NCI-H1105 (cell line): ENCODE measurements at places on chromosomes 2 and 18.

DNA sequence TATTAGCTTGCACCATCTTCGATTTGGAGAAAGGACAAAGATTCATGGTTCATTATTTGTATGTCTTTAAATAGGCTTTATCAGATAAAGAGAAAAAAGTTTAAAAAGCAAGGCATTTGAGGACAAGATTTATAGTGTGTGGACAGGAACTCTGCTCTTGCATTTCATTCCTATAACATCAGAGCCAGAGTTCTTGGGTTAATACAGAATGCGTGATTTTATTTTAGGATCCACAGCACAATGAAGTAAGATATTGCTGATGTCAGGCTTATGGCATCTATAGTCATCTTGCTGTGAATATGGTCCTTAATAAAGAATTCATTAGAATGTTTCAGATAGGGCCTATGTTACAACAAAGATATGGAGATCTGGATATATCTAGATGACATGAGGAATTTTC, 19.7 kb downstream of the RASGRP3 start:
- no peak for DNase-seq

GRCh38 chr2:132621131-132621875, 48.7 kb downstream of the LYPD1 start:
- peak; percentile 40 for DNase-seq

- no peak for DNase-seq
Measured at GRCh38 chr2:230781130-230781797, 68.6 kb downstream of the CAB39 start.

DNA sequence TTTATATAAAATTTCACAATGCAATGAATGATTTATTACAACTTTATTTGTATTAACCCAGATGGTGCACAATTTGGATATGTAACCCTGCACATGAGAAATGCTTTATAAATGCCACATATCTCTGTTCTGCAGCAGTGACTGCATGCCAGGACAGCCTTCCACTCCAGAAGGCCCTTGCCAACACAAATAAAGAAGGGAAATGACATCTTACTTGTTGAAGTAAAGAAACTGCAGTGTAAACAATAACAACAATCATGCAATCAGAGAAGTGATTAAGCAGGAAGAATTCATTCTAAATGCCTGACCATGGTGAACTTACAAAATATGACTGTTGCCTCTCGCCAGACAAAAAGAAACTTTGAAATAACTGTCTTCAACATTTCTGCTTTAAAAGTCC, 129.9 kb upstream of the CHST9 start:
- DNase-seq: no peak

DNA sequence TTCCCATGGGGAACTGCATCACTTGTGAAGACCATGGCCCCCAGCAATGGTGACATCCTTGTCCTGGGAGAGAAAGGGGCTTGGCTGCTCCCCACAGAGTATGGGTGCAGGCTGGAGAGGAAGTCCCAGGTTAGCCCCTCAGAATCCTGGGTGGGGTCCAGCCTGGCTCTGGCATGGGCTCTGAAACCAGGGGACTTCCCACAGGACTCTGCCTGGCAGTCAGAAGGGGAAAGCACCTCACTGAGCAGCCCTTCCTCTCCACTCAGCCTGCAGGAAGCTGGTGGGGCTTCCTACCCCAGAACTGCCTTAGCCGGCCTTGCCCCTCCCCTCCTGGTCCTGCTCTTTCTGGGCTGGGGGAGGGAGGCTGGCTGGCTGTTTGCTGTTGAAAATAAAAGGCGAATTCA, 3.7 kb downstream of the NEURL3 start:
- DNase-seq: no peak

DNA sequence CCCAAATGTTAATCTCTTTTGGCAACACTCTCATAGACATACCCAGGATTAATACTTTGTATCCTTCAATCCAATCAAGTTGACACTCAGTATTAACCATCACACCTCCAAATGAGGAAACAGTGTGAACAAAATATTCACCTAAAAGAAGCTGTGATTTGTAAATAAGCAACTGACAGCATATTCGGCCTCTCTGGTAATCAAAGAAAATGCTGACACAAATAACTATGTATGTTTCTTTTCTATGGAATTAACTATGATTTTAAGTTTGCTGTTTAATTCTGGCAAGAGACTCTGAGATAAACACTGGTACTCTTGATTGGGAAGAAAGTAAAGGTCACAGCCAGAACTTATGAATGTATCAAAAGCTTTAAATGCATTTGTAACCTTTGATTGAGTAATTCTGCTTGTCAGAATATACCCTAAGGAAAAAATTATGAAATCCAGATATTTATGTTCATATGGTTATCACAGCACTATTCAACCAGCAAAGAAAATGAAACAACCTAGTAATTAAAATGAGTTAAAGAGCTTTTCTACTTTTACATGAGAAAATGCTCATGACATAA, 3.6 kb upstream of the GYPC start:
- DNase-seq: no peak

- DNase-seq: no peak
Measured at GRCh38 chr2:190454795-190455194, 46.6 kb downstream of the MFSD6 start.

DNA sequence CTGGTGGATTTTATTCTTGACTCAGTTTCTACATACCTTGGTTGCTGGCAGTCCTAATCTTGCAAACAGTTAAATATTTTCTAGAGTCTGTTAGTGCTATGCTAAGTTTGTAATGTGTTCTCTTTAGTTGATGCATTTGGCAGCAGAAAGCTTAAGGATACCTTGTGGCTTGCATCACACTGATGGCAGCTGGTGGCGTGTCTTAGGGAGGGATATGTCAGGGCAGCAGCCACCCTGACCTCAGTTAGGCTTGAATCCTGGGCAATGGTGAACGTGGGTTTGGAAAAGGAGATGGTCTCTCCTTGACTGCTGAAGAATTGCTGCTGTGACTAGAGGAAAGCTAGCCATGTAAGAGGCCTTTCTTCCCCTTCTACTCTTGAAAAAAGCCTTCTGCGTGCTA, 4.2 kb downstream of the IAH1 start:
- DNase-seq: no peak

DNA sequence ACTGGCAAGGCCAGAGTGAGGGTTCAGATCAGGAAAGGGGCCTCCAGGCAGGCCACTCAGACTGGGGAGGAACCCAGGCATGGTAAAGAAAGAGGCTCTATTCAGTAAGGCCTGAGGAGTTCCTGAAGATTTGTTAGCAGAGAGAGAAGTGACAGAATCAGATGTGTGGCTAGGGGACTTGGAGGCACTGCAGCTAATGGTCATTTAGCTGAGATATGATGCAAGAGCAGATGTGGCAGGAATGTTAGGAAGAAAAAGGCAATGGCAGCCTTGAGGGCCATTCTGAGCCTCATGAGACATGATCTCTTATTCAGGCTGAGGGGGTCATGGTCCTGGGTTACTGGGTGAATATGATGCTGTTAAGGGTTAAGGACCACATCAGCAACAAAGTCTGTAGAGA, 73.4 kb downstream of the CCDC93 start:
- no peak for DNase-seq

- peak; percentile 90 for DNase-seq
Measured at GRCh38 chr18:57803103-57803969, at the start of gene ATP8B1. TSS of gene ATP8B1 (minus strand) at chr18:57803315. CDS start at chr18:57731807, 71,508 bp downstream.

- DNase-seq: no peak
Measured at GRCh38 chr2:135093193-135093592, 41.1 kb downstream of the RAB3GAP1 start.

DNA sequence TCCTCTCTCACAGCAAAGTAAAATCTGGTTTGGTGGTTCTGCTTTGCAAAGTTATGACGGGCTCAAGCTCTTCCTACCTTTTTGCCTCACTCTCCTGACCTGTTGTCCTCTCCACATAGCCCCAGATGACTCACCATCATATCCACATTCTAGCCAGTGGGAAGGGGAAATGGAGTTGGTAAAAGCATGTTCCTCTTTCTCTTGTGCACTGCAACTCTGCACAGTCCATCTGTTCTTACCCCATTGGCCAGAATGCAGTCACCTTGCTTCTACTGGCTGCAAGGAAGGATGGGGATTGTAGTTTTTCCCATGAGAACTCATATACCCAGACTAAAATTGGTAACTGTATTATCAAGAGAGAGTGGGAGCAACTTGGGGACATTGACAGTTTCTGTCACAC, 50.4 kb upstream of the SMIM21 start:
- DNase-seq: no peak

GRCh38 chr2:95007822-95008221, 17.7 kb upstream of the MAL start:
- DNase-seq: no peak

GRCh38 chr2:126776692-126777619, 121.0 kb downstream of the GYPC start:
- peak; percentile 41 for DNase-seq

- no peak for DNase-seq
Measured at GRCh38 chr2:203873461-203873860, 5.9 kb downstream of the CTLA4 start.

GRCh38 chr2:163752267-163752666, 16.5 kb upstream of the FIGN start:
- DNase-seq: no peak

GRCh38 chr2:30747206-30747605, 60.0 kb downstream of the CAPN13 start:
- DNase-seq: no peak

GRCh38 chr18:7760967-7761948, 194.1 kb downstream of the PTPRM start:
- DNase-seq: no peak

DNA sequence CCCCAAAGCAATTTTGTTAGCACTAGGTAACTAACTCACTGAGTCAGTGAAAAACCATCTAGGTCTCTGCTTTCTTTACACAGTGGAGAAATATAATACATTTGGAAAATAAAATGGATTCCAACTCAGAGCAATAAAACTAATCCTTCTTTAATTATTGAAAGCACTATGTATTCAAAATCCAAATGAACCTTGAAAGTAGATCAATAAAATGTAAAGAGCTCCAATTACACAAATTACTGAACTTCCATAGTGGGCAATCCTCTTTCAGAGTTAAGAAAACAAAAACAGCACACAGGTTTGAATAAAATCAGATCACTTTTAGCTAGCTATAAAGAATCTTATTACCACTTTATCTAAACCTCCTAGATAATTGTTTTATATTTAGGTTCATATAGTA, 208.1 kb downstream of the NR4A2 start:
- no peak for DNase-seq

DNA sequence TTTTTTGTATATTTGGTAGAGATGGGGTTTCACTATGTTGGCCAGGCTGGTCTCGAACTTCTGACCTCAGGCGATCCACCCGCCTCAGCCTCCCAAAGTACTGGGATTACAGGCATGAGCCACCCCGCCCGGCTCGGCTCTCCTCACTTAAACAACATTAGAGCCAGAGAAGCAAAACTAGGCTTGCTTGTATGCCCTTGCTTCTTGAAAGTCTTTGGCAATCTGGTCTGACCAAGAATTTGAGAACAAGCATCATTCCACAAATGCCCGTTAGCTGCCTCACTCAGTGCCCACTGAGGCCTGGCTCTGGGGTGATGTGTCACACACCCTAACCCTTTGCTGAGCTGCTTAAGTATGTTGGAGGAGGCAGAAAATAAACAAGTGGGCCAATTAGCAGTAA, 33.5 kb downstream of the SOWAHC start:
- no peak for DNase-seq

DNA sequence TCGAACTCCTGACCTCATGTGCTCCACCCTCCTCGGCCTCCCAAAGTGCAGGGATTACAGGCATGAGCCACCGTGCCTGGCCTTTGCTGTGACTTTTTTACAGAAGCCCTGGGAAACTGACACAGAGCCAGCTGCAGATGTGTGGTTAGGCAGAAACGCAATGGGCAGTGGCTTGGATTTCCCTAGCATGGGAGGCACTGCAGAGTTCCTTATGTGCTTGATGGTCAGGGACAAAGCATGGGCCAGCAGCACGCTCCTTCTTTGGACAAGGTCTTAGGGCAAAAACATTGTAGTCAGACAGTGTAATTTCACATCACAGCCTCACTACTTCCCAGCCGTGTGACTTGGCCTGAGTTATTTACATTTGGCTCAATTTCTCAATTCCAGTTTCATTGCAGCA, 153.9 kb downstream of the RNF144A start:
- no peak for DNase-seq

GRCh38 chr18:7000484-7001096, 117.0 kb downstream of the LAMA1 start:
- DNase-seq: no peak

GRCh38 chr2:54559593-54560145, 103.5 kb downstream of the SPTBN1 start:
- no peak for DNase-seq

GRCh38 chr2:129755786-129756185, 223.7 kb upstream of the RAB6C start:
- DNase-seq: no peak

DNA sequence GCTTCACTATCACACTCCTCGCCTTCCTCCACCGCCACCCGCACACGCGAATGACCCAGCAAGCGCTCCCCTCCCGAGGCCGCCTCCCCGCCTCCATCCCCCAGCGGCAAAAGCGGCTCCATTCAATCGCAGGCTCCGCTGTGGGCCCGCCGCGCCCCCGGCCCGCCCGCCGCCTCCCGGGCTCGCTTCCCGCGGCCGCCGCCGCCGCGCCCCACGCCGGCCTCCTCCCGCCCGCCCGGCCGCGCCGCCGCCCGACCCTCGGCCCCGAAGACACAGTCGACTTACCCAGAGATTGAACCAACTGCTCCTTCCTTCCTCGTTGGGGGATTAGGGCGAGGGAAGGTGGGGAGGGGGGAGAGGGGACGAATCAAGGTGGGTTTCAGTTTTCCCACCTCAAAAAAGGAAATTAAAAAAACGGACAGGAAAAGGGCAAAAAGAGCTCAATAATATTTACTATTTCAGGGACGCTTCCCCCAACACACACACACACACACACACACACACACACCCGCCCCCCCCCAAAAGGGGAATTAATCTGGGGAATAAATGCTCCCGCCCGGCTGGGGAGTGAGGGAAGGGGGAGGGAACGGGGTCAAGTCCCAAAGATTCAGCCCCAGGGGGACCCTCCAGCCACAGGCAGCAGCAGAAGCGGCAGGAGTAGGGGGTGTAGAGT, 743 bp downstream of the XPO1 start:
- DNase-seq: peak; percentile 8

GRCh38 chr2:216666461-216667233, 28.7 kb downstream of the IGFBP5 start:
- peak; percentile 51 for DNase-seq

GRCh38 chr2:241110607-241111439, 8.7 kb upstream of the MTERF4 start:
- DNase-seq: no peak

DNA sequence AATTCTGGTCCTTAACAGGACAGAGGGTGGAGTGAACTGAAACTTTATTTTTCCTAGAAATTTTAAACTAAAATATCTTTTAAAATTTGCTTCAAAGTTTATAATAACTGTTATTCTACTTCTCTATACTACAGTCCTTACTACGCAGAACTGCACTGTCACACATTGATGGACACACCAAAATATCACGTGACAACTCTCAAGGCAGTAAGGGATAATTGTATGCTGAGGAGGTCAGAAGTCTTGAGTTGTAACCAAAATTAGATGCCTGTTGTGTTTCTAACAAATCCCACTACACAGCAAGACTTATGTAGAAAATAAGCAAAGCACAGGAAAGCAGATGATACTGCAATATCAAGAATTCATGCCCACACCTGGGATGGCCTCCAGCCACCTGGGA, 76.3 kb downstream of the CHST9 start:
- DNase-seq: no peak
